ENCODE measurements at places on chromosomes 1 and 21.
A peak's percentile ranks its signal among the peaks of the same experiment; 100 is the strongest.

GRCh38 chr1:197917805-197918651, 856 bp downstream of the LHX9 start:
- H3K36me3 ChIP-seq, result no peaks in the 10 kb centered on the region
- no peak overlapping the region for H3K27ac ChIP-seq
- peaks cover 13% of the 10 kb centered on the region for H3K4me1 ChIP-seq
- DNase-seq, result no peak

- no peak overlapping the region for H3K4me3 ChIP-seq
- peaks cover 13% of the 10 kb centered on the region for H3K4me1 ChIP-seq
- DNase-seq, result no peak
- no peaks in the 10 kb centered on the region for H3K27me3 ChIP-seq
- no peak overlapping the region for H3K27ac ChIP-seq
- H3K36me3 ChIP-seq, result no peaks in the 10 kb centered on the region
Observed at GRCh38 chr1:58986996-58987767, 203.3 kb upstream of the JUN start.

- no peak overlapping the region for H3K4me3 ChIP-seq
- no peaks in the 10 kb centered on the region for H3K4me1 ChIP-seq
- no peaks in the 10 kb centered on the region for H3K36me3 ChIP-seq
- DNase-seq, result no peak
- H3K27me3 ChIP-seq, result peaks cover 4% of the 10 kb centered on the region
- H3K27ac ChIP-seq, result no peak overlapping the region
Observed at GRCh38 chr21:23921670-23922418, 1685.4 kb downstream of the MRPL39 start.

- no peak overlapping the region for H3K4me3 ChIP-seq
- H3K27ac ChIP-seq, result no peak overlapping the region
- no peaks in the 10 kb centered on the region for H3K36me3 ChIP-seq
- no peaks in the 10 kb centered on the region for H3K27me3 ChIP-seq
- no peaks in the 10 kb centered on the region for H3K4me1 ChIP-seq
Observed at GRCh38 chr21:42639646-42640152, 13.7 kb upstream of the PDE9A start.

DNA sequence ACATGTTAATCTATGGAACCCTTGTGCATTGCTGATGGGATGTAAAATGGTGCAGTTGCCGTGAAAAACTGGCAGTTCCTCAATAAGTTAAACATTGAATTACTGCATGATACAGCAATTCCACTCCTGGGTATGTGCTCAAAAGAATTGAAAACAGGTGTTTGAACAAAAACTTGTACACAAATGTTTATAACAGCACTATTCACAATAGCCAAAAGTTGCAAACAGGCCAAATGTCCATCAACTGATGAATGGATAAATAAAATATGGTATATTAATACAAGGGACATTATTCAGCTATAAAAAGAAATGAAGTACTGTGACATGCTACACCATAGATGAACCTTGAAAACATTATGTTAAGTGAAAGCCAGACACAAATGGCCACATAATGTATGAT, 17.7 kb upstream of the SRSF10 start:
- DNase-seq, result no peak
- no peak overlapping the region for H3K4me3 ChIP-seq
- no peaks in the 10 kb centered on the region for H3K4me1 ChIP-seq
- H3K36me3 ChIP-seq, result no peaks in the 10 kb centered on the region
- no peaks in the 10 kb centered on the region for H3K27me3 ChIP-seq
- no peak overlapping the region for H3K27ac ChIP-seq

GRCh38 chr1:202280595-202280994, 61.1 kb downstream of the UBE2T start:
- H3K4me1 ChIP-seq, result no peaks in the 10 kb centered on the region
- H3K4me3 ChIP-seq, result no peak overlapping the region
- no peak overlapping the region for H3K27ac ChIP-seq
- no peaks in the 10 kb centered on the region for H3K27me3 ChIP-seq
- DNase-seq, result no peak
- H3K36me3 ChIP-seq, result no peaks in the 10 kb centered on the region

- H3K27ac ChIP-seq, result no peak overlapping the region
- H3K27me3 ChIP-seq, result no peaks in the 10 kb centered on the region
- DNase-seq, result no peak
- H3K4me1 ChIP-seq, result no peaks in the 10 kb centered on the region
Observed at GRCh38 chr1:42838482-42839190, 7.8 kb upstream of the ZNF691 start.

DNA sequence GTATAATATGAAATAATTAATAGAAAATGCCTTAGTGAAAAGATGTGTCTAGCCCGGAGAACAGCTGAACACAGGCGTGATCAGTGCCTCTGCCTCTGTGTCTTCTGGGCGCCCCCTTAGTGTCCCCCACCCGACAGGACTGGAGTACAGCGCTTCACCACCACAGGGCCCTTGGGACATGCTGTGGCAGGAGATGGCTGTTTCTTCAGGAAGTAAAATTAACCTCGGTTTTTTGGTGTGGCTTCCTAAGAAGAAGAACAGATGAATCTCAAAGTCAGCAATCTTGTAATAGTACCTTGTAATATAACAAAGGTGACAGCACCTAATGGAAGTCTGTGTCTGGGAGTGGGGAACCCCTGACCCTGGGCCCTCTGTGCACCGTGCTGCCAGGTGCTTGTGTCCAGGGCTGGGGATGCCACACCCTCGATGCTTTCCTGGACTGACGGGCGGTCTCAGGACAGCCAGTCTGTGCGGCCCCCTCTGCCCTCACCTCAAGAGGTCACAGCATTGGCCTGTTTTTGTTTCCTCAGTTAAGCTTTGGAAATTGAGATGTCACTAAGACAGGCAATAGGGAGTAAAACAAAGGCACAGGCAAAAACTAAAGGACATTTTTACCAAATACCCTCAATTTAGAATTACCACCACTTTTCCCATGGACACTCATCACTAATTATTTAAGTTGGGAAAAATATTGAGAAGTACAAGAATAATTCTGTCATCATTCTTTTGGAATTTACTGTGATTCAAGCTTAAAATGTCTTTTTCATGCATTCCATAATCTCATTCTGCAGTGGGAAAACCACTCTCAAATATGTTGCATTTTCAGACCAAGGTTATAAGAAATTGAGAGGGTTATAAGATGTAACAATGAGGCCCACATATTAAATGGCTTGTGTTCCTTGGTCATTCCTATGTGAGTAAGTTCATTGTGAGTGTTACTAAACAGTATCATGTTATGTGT, 79.3 kb downstream of the ADARB1 start:
- H3K36me3 ChIP-seq, result no peaks in the 10 kb centered on the region
- H3K27me3 ChIP-seq, result no peaks in the 10 kb centered on the region
- no peak overlapping the region for H3K4me3 ChIP-seq
- H3K4me1 ChIP-seq, result no peaks in the 10 kb centered on the region

DNA sequence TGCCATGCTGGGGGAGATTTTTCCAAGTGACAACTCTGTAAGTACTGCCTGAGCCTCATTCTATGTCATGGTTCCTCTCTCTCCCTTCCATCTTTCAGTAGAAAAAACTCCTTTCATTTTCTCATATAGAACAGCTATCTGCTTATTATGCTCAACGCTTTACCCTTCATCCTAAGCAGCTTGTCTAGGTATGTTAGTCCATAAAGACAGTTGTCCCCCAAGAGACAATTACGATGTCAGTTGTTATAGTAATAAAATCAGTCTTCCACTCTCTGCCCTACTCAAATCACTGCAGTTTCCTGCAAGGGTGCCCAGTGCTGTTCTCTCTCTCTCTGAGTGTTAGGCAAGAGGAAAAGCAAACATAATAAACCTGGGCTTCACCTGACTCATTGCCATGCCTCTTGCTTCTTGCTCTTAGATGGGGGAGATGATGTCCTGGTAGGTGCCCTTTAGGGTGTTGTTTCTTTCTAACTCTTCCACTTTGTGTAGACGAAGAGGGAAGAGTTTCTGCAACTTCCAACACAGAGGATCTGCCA, 59.4 kb downstream of the PAPPA2 start:
- H3K27me3 ChIP-seq, result no peaks in the 10 kb centered on the region
- peaks cover 5% of the 10 kb centered on the region for H3K4me1 ChIP-seq
- no peak overlapping the region for H3K27ac ChIP-seq
- H3K36me3 ChIP-seq, result no peaks in the 10 kb centered on the region

- H3K36me3 ChIP-seq, result no peaks in the 10 kb centered on the region
- H3K4me1 ChIP-seq, result peaks cover 6% of the 10 kb centered on the region
- DNase-seq, result no peak
- H3K27me3 ChIP-seq, result no peaks in the 10 kb centered on the region
Observed at GRCh38 chr1:116921937-116922336, 12.2 kb downstream of the PTGFRN start.

- no peak for DNase-seq
- H3K27me3 ChIP-seq, result no peaks in the 10 kb centered on the region
- no peak overlapping the region for H3K4me3 ChIP-seq
- no peaks in the 10 kb centered on the region for H3K36me3 ChIP-seq
- no peak overlapping the region for H3K27ac ChIP-seq
Observed at GRCh38 chr1:21921100-21921875, 15.8 kb downstream of the HSPG2 start.

DNA sequence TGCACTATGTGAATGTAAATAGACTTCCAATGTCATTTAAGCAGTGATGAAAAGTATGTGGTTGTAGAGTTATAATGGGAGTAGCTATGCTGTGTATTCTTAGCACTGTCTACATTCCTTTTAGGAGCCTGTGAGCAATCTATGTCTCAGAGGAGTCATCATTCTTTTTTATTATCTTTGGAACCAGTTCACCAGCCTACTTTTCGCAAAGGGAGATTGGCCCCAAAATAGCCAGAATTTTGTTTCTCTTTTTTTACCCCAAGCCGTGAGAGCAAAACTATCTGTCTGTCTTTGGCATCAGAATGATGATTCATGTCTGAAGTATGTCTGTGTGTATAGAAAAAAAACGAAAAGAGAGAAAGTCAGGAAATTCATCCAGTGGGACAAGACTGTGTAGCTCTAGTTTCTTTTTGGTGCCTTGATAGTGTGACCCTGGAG, 44.2 kb downstream of the OSBPL9 start:
- no peaks in the 10 kb centered on the region for H3K4me1 ChIP-seq
- no peak overlapping the region for H3K27ac ChIP-seq
- H3K27me3 ChIP-seq, result no peaks in the 10 kb centered on the region
- no peak overlapping the region for H3K4me3 ChIP-seq
- no peak for DNase-seq

GRCh38 chr1:19374083-19374801, 62.1 kb downstream of the SLC66A1 start:
- H3K27me3 ChIP-seq, result no peaks in the 10 kb centered on the region
- no peak overlapping the region for H3K27ac ChIP-seq
- DNase-seq, result no peak
- H3K4me3 ChIP-seq, result no peak overlapping the region

DNA sequence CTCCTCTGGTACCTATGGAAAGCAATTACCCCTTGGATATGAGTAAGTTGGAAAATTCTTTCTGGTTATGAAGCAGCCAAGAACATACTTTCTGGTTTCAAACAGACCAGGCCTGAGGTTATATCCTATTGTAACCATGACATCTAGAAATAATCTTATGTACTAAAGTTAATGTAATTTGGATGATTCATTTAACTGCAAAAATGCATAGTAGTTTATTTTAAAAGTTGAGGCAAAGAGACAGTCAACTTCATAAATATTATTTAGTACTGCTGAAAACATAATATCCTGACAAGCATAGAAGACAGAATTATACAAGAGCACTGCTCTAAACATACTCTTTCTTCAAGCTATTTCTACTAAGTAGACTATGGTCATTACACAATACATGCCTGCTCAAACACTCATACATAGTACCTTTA, 25.5 kb downstream of the ODF2L start:
- DNase-seq, result no peak
- H3K4me3 ChIP-seq, result no peak overlapping the region
- peaks cover 3% of the 10 kb centered on the region for H3K36me3 ChIP-seq
- no peak overlapping the region for H3K27ac ChIP-seq
- no peaks in the 10 kb centered on the region for H3K4me1 ChIP-seq

DNA sequence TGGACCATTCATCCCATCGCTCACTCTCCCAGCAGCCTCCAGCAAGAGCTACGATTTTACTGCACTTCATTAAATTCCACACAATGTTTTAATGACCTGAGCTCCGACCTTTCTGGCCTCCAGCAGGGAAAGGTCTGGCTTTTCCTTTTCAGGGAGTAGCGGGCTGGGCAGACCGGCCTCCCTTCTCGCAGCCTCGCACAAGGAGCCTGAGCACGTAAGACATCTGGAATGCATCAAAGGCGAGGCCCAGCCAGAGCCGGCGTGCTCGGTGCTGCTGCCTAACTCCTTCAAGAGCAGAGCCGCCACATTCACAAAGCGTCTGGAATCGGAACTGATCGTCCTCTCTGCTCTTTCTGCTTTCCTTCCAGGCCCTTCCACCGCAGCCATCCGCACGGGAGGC, 32.5 kb upstream of the FHAD1 start:
- no peak overlapping the region for H3K4me3 ChIP-seq
- peak overlapping the region; percentile 1 for H3K27ac ChIP-seq
- no peak for DNase-seq
- peaks cover 7% of the 10 kb centered on the region for H3K4me1 ChIP-seq
- H3K36me3 ChIP-seq, result no peaks in the 10 kb centered on the region

- no peak overlapping the region for H3K27ac ChIP-seq
- no peaks in the 10 kb centered on the region for H3K36me3 ChIP-seq
- no peak overlapping the region for H3K4me3 ChIP-seq
Observed at GRCh38 chr1:230568008-230568407, 74.3 kb upstream of the COG2 start.
